Motor neuron (in vitro differentiated cells): ENCODE measurements at places on chromosomes 5 and 9.

DNA sequence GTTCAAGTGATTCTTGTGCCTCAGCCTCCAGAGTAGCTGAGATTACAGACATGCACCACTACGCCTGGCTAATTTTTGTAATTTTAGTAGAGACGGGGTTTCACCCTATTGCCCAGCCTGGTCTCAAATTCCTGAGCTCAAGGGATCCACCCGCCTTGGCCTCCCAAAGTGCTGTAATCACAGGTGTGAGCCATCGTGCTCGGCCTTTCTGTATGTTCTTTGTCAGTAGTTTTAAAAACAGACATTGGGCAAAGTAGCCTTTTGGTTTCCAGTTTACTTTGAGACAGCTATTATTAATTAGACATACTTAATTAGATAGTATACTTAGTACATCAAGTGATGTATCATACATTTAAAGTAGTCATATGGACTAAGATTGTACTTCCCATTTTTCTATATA is 45.2 kb downstream of the RBM27 start:
- ATAC-seq = no peak

GRCh38 chr5:83277953-83278352 is 193.6 kb upstream of the VCAN start:
- no peak for ATAC-seq

- no peak for ATAC-seq
Observed at GRCh38 chr5:123500471-123500870, 11.5 kb upstream of the CSNK1G3 start.

DNA sequence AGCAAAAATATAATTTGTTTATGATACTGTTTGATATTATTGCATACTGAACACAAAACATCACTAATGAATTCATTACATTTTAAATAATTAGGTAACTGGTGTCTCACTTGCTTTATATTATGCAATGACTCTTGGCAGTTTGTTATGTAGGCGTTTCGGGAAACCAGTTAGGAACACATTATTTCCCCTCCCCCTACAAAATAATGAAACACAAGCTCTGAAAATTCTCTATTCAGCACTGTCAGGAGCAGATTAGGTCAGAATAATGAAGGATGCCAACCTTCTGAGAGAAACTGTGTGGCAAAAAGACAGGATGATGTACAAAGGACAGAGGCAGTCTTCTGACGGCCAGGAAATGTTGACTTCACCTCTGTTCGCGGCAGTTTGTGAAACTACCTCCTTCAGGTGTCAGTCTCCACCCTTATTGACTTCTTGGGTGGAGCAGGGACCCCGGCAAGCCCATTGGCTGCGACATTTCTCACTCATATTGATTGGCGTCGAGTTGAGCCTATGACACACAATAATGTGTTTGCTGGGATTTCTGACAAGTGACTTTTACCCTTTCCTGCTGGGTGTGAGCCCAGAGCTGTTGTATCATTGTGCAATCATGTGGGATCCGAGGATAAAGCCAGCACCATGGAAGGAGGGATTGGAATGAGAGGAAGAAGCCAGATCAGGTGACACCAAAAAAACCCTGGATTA is 33.9 kb downstream of the SH3PXD2B start:
- no peak for ATAC-seq

DNA sequence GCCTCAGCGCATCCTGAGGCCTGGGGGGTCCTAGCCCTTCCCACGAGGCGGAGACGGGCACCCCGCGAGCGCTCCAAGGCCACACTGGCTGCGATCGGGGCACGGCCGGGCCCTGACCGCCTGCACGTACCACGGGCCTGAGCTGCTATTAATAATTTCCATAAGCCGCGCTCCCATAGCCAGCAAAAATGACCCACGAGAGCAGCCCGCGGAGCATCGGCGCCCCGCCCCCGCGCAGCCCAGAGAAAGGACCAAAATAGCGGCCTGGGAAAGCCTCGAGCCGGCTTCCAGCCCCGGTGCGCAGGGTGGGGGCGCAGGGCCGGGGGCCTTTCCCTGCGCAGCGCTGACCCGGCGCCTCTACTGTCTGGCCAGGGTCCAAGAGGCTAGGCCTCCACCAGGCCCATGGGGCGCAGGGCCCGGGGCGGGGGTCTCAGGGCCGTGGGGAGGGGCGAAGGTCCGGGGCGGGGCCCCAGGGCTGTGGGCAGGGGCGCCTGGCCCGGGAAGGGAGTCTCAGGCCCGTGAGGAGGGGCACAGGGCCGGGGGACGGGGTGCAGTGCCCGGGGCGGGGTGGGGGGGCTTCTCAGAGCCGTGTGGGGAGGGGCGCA is 54.4 kb downstream of the EXD3 start:
- no peak for ATAC-seq

DNA sequence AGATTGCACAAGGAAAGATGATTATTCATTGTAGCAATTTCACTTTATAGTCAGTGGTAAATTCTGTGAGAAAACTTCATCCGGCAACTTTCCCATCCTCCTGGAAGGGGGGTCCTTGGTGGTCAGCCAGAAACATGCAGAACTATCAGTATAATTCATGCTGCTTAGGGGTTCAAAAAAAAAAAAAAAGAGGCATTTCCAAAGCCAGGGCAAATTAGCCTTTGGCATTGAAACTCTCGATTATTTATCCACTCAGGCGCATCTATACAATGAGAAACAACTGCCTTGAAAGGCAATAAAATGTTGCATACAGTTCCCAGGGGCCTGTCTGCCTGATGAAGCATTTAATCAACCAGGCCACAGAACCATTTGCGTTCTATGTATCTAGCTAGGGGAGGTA is 263.3 kb downstream of the TMEM167A start:
- peak; percentile 45 for ATAC-seq

DNA sequence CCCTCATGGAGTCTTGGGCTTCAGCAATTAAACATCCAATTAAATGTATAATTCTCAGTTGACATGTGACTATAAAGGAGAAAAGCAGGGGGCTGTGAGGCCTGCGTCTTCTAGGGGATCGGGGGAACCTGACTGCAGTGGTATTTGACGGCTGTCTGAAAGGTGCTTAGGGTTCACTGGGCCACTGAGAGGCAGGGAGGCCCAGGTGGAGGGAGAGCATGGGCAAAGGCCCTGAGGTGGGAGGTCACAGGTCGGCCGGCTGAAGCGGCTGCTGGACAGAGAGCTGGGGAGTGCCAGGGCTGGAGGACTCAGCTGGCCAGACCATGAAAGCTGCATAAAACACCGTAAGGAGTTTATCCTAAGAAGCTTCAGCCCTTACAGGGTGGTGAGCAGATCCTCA is 23.9 kb downstream of the ERGIC1 start:
- ATAC-seq = no peak

GRCh38 chr5:173623296-173623771 is 6.9 kb upstream of the BOD1 start:
- ATAC-seq = no peak
